ENCODE measurements at places on chromosomes 16 and 17. TPM values are rescaled to one million over a fixed set of nuclear protein-coding genes. Genes with fewer than 3 reads are reported as not detected.

The TMEM238L gene
- total RNA-seq = not detected

The MT4 gene
- total RNA-seq = not detected

The GPRC5C gene
- total RNA-seq = 9.7 TPM

The KRTAP4-5 gene
- total RNA-seq = not detected

The SDR42E2 gene
- 0.08 TPM for total RNA-seq

The TBX6 gene
- total RNA-seq = 0.12 TPM

The SHCBP1 gene
- 8.3 TPM for total RNA-seq

The NEK8 gene
- total RNA-seq = 5.3 TPM

The TRIM37 gene
- total RNA-seq = 60.4 TPM

The TSNAXIP1 gene
- total RNA-seq = 1.9 TPM

The FOXJ1 gene
- not detected for total RNA-seq

The KRT28 gene
- not detected for total RNA-seq

The FAM222B gene
- total RNA-seq = 0.70 TPM

The NLRC3 gene
- under 0.01 TPM for total RNA-seq

The NUDT7 gene
- 4.3 TPM for total RNA-seq

The KRTAP1-5 gene
- not detected for total RNA-seq

The UBTF gene
- total RNA-seq = 45.2 TPM

The RAPGEFL1 gene
- total RNA-seq = 0.98 TPM

The EXOC3L1 gene
- total RNA-seq = not detected

The MCRIP2 gene
- total RNA-seq = 7.8 TPM

The HOXB3 gene
- 2.6 TPM for total RNA-seq

The PRR35 gene
- total RNA-seq = under 0.01 TPM
